ENCODE measurements at places on chromosomes 5 and 9. TPM values are rescaled to one million over a fixed set of nuclear protein-coding genes. Genes with fewer than 3 reads are reported as not detected.

GRCh38 chr5:133364936-133365707 is 247.2 kb downstream of the FSTL4 start:
- H3K4me3 ChIP-seq = no peak overlapping the region
- H3K27me3 ChIP-seq = no peaks in the 10 kb centered on the region
- no peaks in the 10 kb centered on the region for H3K36me3 ChIP-seq
- no peaks in the 10 kb centered on the region for H3K4me1 ChIP-seq
- no peak overlapping the region for H3K27ac ChIP-seq

- no peak overlapping the region for H3K27ac ChIP-seq
- peaks cover 8% of the 10 kb centered on the region for H3K4me1 ChIP-seq
- no peaks in the 10 kb centered on the region for H3K27me3 ChIP-seq
- DNase-seq = no peak
- no peak overlapping the region for H3K4me3 ChIP-seq
These were observed 39.9 kb downstream of the BICD2 start for GRCh38 chr9:92724528-92725265.

- DNase-seq = no peak
- no peak overlapping the region for H3K27ac ChIP-seq
- H3K36me3 ChIP-seq = no peaks in the 10 kb centered on the region
- H3K4me3 ChIP-seq = no peak overlapping the region
- no peaks in the 10 kb centered on the region for H3K27me3 ChIP-seq
These were observed 368.7 kb downstream of the MLLT3 start for GRCh38 chr9:20253635-20254034.

DNA sequence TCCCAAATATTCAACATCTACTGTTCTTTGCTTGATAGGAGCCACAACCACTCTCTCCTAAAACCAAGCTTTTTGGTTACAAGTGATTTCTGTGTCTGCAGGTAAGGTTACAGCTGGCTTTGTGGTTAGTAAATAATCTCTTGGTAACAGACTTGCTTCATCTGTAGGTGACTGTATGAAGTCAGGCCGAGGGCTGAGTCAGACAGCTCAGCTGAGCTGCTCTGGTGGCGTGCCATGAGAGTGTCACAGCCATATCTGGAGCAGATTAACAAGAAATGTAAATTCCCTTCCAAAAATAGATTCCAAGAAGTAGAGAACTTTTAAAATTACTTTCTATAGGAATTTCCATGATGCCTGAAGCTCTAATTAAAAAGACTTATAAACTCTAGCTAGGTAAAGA is 23.7 kb upstream of the TAS2R1 start:
- no peaks in the 10 kb centered on the region for H3K27me3 ChIP-seq
- no peak overlapping the region for H3K4me3 ChIP-seq
- H3K36me3 ChIP-seq = no peaks in the 10 kb centered on the region
- peak; percentile 19 for DNase-seq

DNA sequence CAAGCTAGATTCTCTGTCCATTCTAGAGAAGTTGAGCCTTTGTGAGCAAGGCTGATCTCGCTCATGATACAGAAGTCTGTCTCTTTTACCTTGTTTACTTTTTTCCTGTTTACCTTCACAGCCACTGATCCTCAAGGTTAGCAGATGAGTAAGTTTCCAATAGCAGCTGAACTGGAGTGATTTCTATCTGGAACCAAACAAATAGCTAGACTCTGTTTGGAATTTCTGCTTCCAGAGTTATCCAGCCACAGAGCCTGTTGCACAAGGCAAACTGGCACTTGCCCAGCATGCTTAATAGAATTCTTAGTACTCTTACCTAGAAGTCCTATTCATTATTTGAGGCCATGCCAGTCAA is 12.8 kb upstream of the PANK3 start:
- H3K4me1 ChIP-seq = no peaks in the 10 kb centered on the region
- no peaks in the 10 kb centered on the region for H3K27me3 ChIP-seq
- no peak overlapping the region for H3K4me3 ChIP-seq
- no peak for DNase-seq
- no peak overlapping the region for H3K27ac ChIP-seq
- H3K36me3 ChIP-seq = no peaks in the 10 kb centered on the region

- H3K4me3 ChIP-seq = no peak overlapping the region
- H3K36me3 ChIP-seq = no peaks in the 10 kb centered on the region
- H3K27ac ChIP-seq = no peak overlapping the region
- H3K4me1 ChIP-seq = peaks cover 9% of the 10 kb centered on the region
- no peak for DNase-seq
These were observed 134.0 kb upstream of the TARS1 start for GRCh38 chr5:33306758-33307157.

- no peaks in the 10 kb centered on the region for H3K27me3 ChIP-seq
- no peak overlapping the region for H3K4me3 ChIP-seq
- no peaks in the 10 kb centered on the region for H3K36me3 ChIP-seq
- DNase-seq = no peak
- no peak overlapping the region for H3K27ac ChIP-seq
These were observed 49.8 kb upstream of the PLPP1 start for GRCh38 chr5:55584398-55585205.

PCDHB10 gene
- total RNA-seq = 4.9 TPM
